Common myeloid progenitor, CD34-positive (primary cell): ENCODE measurements at places on chromosomes 1 and 21.

GRCh38 chr1:61579802-61580201 is 145.1 kb downstream of the TM2D1 start:
- H3K4me1 ChIP-seq = no peaks in the 10 kb centered on the region
- DNase-seq = no peak
- no peaks in the 10 kb centered on the region for H3K36me3 ChIP-seq
- H3K27me3 ChIP-seq = no peaks in the 10 kb centered on the region

DNA sequence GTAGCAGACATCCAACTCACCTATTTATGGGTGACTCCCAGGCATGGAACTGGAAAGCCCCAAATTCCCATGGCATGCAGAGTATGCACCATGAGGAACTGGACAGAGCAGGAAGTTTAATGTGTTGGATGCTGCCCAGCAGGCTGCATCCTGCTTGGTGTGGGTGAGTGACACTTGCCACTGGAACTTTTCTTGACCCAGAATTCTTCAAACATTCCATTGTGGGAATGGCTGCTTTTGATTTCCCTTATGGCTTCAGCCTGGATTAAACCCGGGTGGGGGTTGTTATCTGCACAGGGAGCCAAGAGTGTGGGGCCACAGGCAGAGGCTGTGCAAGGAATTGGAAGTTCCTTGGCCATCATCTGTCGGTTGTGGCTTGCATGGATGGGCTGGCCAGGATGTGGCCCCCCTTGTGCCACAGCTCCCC is 26.9 kb upstream of the BACE2 start:
- peaks cover 2% of the 10 kb centered on the region for H3K27me3 ChIP-seq
- H3K4me1 ChIP-seq = no peaks in the 10 kb centered on the region
- no peak for DNase-seq
- no peak overlapping the region for H3K4me3 ChIP-seq
- no peak overlapping the region for H3K27ac ChIP-seq
- H3K36me3 ChIP-seq = no peaks in the 10 kb centered on the region

- peaks cover 17% of the 10 kb centered on the region for H3K4me1 ChIP-seq
- no peaks in the 10 kb centered on the region for H3K36me3 ChIP-seq
- no peak overlapping the region for H3K4me3 ChIP-seq
- no peak overlapping the region for H3K27ac ChIP-seq
Observed at GRCh38 chr1:36625935-36626310, 143.2 kb upstream of the CSF3R start.

DNA sequence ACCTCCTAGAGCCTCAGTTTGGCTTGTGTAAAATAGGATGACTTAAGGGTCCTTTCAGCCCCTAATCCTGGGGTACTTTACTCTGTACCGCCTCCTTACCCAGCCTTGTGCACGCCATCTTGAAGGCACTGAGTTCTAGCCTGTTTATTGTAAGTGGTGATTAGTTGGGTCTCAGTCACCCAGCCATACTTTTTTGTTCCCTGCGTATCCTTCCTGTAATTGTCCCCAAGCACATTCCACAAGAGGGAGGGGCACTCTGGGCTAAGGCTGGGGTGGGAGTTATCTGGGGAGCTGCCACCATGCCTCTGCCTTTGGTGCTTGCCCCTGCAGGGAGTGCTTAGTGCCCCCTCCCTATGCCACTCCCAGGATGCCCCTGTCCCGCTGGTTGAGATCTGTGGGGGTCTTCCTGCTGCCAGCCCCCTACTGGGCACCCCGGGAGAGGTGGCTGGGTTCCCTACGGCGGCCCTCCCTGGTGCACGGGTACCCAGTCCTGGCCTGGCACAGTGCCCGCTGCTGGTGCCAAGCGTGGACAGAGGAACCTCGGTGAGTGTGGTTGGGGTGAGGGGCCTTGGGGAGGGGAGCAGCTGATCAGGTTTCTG is 856 bp downstream of the FDPS start:
- H3K4me3 ChIP-seq = peak overlapping the region; percentile 83
- peak; percentile 41 for DNase-seq
- H3K27me3 ChIP-seq = no peaks in the 10 kb centered on the region
- H3K27ac ChIP-seq = peak overlapping the region; percentile 75

- DNase-seq = no peak
- no peak overlapping the region for H3K4me3 ChIP-seq
Observed at GRCh38 chr1:204042516-204042915, 30.4 kb upstream of the SOX13 start.

DNA sequence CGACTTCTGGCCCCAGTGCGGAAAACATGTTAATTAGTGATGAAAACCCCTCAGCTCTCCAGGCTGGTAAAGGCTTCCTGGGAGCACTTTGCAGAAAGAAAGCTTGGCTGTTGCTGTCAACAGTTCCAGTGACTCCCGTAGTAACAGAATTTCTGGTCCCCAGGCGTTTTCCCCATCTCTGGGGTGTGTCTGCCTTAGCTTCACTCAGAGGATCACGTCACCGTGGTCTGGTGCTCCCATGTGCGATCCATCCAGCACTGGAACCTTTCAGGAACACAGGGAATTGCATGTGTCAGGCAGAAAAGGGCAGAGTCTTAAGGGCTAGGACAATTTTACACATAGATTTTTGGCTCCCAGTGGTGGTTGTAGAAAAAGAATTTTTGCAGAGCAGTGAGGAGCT is 470.4 kb upstream of the USP24 start:
- no peaks in the 10 kb centered on the region for H3K36me3 ChIP-seq
- H3K27ac ChIP-seq = no peak overlapping the region
- no peak for DNase-seq
- H3K4me3 ChIP-seq = no peak overlapping the region
